Foreskin keratinocyte (primary cell): ENCODE measurements at places on chromosomes 13 and 19. TPM values are rescaled to one million over a fixed set of nuclear protein-coding genes. Genes with fewer than 3 reads are reported as not detected.

PTGIR gene
- total RNA-seq: not detected in 2 replicates

OR7E24 gene
- not detected in 2 replicates for total RNA-seq

C19orf33 gene
- total RNA-seq: 513 and 634 TPM in 2 replicates

FCAR gene
- not detected in 2 replicates for total RNA-seq

ATCAY gene
- total RNA-seq: not detected in 2 replicates

NEK5 gene
- 0.07 TPM in 1 of 2 replicates, not detected in the other for total RNA-seq

CRB3 gene
- 14.9 and 15.3 TPM in 2 replicates for total RNA-seq

NOTCH3 gene
- 0.21 and 0.24 TPM in 2 replicates for total RNA-seq

SHC2 gene
- 0.42 and 0.54 TPM in 2 replicates for total RNA-seq

KLK4 gene
- total RNA-seq: not detected in 2 replicates

CERS1 gene
- total RNA-seq: 0.10 and 0.11 TPM in 2 replicates

OCEL1 gene
- 12.3 and 14.4 TPM in 2 replicates for total RNA-seq

KLK3 gene
- total RNA-seq: not detected in 2 replicates

ZNF136 gene
- total RNA-seq: 3.8 TPM in 2 replicates

PPP6R1 gene
- 57.6 and 65.2 TPM in 2 replicates for total RNA-seq

PSG11 gene
- total RNA-seq: not detected in 2 replicates

ZNF583 gene
- total RNA-seq: 3.5 and 3.9 TPM in 2 replicates

HMG20B gene
- total RNA-seq: 51.9 and 59.9 TPM in 2 replicates

CCL25 gene
- total RNA-seq: not detected in 2 replicates

SPC24 gene
- 29.4 and 43.8 TPM in 2 replicates for total RNA-seq

FFAR2 gene
- total RNA-seq: not detected in 2 replicates

ZNF607 gene
- total RNA-seq: 5.1 and 5.6 TPM in 2 replicates

EVI5L gene
- total RNA-seq: 11.4 and 13.7 TPM in 2 replicates

ZNF730 gene
- 1.5 and 2.8 TPM in 2 replicates for total RNA-seq

SLC5A5 gene
- 0.07 TPM in 1 of 2 replicates, not detected in the other for total RNA-seq

CEACAM8 gene
- total RNA-seq: not detected in 2 replicates

RNF17 gene
- total RNA-seq: not detected in 2 replicates

NXNL1 gene
- total RNA-seq: not detected in 2 replicates

IGSF23 gene
- not detected in 2 replicates for total RNA-seq

FUT3 gene
- total RNA-seq: 1.5 and 2.2 TPM in 2 replicates

ZNF681 gene
- total RNA-seq: 1.4 and 1.7 TPM in 2 replicates

ZNF844 gene
- 0.48 and 0.60 TPM in 2 replicates for total RNA-seq

ZSCAN4 gene
- total RNA-seq: 0.17 TPM in 1 of 2 replicates, not detected in the other

CPAMD8 gene
- total RNA-seq: 0.17 and 0.25 TPM in 2 replicates

SACS gene
- total RNA-seq: 27.8 and 30.2 TPM in 2 replicates

S1PR4 gene
- total RNA-seq: 0.11 and 0.27 TPM in 2 replicates

SCGB2B2 gene
- total RNA-seq: 0.14 TPM in 1 of 2 replicates, not detected in the other

RASGRP4 gene
- total RNA-seq: not detected in 2 replicates

CD177 gene
- 0.24 and 0.53 TPM in 2 replicates for total RNA-seq

OR7C1 gene
- not detected in 2 replicates for total RNA-seq

CATSPERD gene
- total RNA-seq: not detected in 2 replicates

PSG3 gene
- total RNA-seq: not detected in 2 replicates

ZSCAN1 gene
- total RNA-seq: not detected in 2 replicates

RAB3D gene
- 25.2 and 26.9 TPM in 2 replicates for total RNA-seq

CYP2F1 gene
- not detected in 2 replicates for total RNA-seq

SLC15A1 gene
- total RNA-seq: 0.04 TPM in 1 of 2 replicates, not detected in the other

RGL3 gene
- not detected in 2 replicates for total RNA-seq
